Activated T-cell treated with anti-CD3 and anti-CD28 coated beads, Interleukin-2, amount 50 U/mL, for 4 hours (primary cell): ENCODE measurements at places on chromosomes 6 and 20. TPM values are rescaled to one million over a fixed set of nuclear protein-coding genes. Genes with fewer than 3 reads are reported as not detected.

- DNase-seq = peak; percentile 4
Observed at GRCh38 chr20:57661746-57662455, 41.7 kb upstream of the ZBP1 start.

DNA sequence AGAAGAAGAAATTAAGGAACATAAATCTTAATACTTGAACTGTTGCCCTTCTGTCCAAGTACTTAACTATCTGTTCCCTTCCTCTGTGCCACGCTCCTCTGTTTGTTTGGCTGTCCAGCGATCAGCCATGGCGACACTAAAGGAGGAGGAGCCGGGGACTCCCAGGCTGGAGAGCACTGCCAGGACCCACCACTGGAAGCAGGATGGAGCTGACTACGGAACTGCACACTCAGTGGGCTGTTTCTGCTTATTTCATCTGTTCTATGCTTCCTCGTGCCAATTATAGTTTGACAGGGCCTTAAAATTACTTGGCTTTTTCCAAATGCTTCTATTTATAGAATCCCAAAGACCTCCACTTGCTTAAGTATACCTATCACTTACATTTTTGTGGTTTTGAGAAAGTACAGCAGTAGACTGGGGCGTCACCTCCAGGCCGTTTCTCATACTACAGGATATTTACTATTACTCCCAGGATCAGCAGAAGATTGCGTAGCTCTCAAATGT, 17.1 kb downstream of the IRF4 start:
- no peak for DNase-seq

GRCh38 chr20:54350415-54350814, 125.0 kb upstream of the DOK5 start:
- no peak for DNase-seq

DNA sequence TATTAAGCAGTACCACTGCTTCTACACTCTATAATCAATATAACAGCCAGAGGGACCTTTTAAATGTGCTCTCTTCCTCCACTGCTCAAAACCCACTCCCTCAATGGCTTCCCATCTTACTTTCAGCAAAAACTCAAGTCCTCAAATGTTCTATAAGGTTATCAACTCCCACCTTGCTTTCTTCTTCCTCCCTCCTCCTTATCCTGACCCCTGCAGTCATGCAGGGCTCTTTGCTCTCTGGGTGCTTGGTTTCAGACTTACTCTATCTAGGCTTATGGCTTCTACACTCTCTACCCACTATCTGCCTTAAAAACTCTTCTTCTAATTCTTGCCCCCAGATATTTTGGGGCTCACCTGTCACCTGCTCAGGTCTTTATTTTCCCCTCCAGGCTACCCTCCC, 5.3 kb downstream of the ARHGAP18 start:
- no peak for DNase-seq

DNA sequence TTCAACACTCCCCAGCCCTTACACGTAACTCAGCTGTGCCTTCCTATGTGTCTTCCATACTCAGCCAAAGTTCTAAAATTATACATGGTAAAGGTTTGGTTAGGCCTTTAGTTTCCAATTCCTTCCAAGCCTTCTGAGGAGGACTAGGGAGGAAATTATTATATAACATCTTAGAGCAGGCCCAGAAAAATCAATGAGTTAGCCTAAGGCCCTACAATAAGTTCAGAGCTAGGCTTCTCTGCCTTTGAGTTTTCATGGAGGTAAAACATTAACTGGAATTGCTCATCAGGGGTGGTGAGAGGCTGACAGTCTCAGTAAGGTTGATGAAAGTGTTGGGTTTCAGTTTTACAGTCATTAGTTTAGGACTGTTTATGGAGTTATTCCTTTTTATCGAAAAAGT, 286.0 kb downstream of the ADGB start:
- no peak for DNase-seq

Gene AVP
- total RNA-seq = not detected

Gene GZF1
- 8.5 TPM for total RNA-seq
